Hippocampal formation (tissue), 2 donors: ENCODE measurements at places on chromosomes 4 and X.

DNA sequence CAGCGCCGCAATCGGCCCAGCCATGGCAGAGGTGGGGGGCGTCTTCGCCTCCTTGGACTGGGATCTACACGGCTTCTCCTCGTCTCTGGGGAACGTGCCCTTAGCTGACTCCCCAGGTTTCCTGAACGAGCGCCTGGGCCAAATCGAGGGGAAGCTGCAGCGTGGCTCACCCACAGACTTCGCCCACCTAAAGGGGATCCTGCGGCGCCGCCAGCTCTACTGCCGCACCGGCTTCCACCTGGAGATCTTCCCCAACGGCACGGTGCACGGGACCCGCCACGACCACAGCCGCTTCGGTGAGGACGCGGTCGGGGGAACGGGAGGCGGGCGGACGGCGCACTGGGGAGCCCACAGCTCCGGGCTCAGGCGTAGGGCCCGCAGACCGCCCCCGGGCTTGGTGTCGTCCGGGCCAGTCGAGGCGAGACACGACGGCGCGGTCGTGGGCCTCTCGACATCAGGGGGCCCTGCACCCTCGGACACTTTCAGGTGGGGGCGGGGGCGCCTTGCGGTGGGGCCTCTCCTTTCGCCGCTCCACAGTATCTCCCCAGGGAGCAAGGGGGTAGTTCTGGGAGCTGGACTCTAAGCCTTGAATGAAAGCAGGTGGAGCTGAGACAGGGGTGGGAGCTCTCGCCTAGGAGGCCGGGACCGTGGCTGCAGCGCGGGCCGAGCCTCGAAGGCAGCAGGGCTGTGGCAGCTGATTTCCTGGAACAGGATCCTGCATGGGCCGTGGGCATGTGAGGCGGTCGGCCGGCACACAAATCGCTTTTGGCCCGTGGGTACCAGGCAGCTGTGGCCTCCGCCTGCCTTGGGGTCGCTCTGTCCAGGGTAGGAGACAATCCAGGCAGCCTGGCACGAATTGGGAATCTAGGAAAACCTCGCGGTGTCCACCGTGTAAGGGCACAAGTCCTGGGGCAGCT lies 722 bp downstream of the FGF16 start:
- DNase-seq = no peak

- no peak for DNase-seq
Observed at GRCh38 chr4:122689972-122690371, 42.5 kb upstream of the BBS12 start.

- peak; percentile 52 for DNase-seq
Observed at GRCh38 chrX:140710710-140711109, 1.2 kb downstream of the LINC00632 start.

GRCh38 chrX:31291131-31291530 lies 219.3 kb upstream of the FTHL17 start:
- DNase-seq = no peak

DNA sequence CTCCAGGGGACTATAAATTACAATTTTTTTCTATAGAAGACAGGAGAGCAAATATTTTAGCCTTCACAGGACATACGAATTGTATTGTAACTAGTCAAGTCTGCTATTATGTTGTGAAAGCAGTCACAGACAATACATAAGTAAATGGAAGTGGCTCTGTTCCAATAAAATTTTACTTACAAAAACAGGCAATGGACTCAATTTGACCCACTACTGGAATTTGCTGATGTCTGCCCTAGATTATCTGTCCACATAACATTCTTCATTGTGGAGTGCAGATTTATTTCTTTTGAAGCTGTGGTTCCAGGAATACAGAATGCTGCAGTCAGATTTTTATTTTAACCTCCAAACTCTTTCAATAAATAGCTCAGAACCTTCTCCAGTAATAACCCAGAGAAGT lies 330.3 kb downstream of the PPP4R3C start:
- DNase-seq = no peak

GRCh38 chr4:64195582-64195981 lies 213.7 kb downstream of the TECRL start:
- DNase-seq = no peak

DNA sequence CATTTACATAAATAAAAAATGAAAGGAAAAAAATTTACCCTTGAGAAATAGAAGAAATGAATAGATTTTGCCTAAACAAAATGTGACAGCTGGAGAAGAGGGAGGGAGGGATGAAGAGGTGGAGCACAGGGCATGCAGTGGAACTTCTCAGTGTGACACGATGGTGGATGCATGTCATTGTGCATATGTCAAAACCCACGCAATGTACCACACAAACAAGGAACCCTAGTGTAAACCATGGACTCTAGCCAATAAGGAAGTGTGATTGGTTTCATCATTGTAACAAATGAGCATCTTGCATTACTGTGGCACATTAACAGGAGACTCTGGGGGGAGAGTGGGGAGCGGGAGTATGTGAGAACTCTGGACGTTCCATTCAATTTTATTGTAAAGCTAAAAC lies 58.6 kb downstream of the GATB start:
- no peak for DNase-seq

DNA sequence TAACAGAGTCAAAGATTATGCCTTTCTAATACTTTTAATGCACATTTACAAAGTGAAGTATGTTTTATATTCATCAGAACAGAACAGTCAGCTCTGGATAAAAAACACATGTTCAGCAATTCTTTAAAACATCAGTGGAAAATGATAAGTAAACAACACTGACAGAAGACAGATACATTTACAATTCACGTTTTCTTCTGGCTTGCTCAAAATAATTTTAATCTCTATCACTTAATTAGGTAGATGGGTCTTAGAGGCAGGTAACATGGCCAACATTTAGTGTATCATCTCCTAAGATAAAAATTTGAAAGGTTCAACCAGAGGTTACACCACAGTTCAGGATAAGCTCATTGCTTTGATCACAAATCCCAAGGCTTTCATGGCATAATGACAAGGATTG lies 156.8 kb upstream of the MAB21L2 start:
- DNase-seq = no peak

GRCh38 chrX:124211312-124211942 lies 121.0 kb upstream of the TEX13D start:
- peak; percentile 32 for DNase-seq

DNA sequence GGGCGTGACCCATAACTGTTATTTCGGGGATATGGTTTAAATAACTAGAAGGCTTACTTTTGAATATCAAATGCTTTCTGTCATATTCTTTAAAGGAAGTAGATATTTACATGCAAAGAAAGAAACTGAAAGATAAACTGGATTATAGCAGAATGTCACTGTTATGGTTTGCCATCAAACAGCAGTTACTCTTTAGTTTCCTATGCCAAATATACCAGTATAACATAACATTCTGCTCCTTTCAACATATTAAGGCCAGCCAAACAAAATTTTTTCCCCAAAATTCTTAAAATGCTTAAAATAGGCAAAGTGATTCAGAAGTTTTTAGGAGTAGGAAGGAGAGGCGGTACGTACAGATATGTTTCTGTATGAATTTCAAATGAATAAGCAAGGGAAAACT lies 27.0 kb downstream of the KDM6A start:
- DNase-seq = no peak

DNA sequence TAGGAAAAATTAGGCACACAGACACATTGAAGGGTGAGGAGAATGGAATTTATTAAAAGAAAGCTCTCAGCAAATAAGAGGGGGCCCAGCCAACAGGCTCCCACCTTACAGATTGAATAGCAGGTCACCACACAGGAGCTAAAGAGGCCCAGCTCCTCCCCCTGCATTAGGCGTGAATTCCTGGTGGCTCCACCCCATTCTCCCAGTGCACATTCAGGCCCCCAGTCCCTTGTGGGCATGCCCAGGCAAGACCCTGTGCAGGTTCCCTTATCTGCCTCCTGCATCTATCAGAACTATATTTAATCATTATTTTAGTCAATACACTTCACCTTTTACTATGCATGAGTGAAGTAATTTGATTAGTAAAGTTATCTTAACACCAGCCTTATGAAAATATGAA lies 856.3 kb upstream of the NDST4 start:
- DNase-seq = no peak

GRCh38 chr4:134057356-134057755 lies 144.2 kb downstream of the PABPC4L start:
- no peak for DNase-seq

DNA sequence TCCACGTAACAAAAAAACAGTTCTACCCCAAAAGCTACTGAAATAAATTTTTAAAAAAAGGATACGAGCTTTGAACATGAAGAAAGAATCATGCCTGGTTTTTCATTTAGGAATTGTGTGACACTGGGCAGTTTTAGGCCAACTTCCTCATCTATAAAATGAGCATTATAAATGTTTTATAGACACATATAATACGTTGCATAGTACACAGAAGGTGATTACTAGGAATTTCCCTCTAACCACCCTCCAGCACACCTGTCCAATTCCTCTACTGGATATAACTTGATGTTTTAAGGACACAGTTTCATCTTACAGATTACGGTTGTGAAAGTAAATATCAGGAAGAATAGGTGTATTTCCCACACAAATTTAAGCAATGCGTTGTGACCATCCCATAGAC lies 85.5 kb upstream of the IQCM start:
- no peak for DNase-seq
